Activated CD8-positive, alpha-beta memory T cell treated with anti-CD3 and anti-CD28 coated beads for 1 hour (primary cell): ENCODE measurements at places on chromosomes 12 and 14.

DNA sequence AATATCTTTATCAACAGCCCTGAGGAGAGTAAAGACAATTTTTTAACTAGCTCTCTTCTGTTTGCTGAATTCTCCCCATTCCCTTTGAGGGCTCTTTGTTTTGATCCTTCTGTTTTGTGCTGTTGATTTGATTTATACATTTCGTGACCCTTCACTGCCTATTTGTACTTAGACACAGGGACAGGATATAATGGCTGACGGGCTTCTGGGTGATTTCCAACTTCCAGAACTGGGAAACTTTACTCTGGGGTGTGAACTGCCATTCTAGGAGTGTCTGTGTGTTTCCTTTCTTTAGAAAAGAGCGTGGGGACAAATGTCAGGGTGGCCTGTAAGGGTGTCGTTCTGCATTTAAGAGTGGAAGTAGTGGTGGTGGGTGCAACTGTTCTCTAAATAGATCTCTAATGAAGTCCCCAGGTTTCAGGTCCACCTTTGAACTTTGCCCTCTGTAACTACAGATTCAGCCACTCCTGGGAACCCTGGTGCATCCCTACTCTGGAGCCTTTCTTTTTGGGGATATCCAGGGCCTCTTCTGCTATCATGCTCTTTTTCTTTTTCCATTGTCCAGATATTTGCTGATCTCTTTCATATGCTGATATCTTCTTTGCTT is 22.3 kb upstream of the SSPN start:
- DNase-seq, result no peak

GRCh38 chr14:71550367-71550766 is 381.9 kb upstream of the RGS6 start:
- DNase-seq, result no peak

DNA sequence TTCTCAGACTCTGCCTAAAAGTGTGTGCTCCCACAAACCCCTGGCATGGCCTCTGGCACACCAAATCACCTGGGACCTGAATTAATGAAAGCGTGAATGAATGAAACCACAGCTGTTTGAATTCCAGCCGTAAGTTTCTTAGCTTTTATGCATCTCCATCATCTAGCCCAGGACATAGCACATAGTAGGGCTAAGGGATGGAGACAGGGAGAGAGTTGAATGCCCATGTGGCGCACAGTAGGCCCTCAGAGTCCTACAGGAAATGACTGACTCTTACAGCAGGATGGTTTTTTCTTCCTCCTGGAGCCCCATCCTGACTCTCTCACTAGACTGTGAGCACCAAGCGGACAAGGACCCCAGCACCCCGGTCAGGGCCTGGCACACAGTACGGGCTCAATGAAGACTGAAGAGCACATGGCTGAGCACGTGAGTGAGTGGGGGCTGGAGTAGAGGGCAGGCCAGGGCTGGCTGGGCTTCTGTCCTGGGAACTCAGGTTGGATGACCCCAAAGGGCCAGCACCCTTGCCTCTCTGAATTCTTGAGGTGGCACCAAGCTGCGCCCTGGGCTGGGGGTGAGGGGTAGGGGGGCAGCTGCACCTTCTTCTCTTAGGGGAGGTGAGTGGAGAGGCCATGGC is 351.3 kb downstream of the MED13L start:
- no peak for DNase-seq

DNA sequence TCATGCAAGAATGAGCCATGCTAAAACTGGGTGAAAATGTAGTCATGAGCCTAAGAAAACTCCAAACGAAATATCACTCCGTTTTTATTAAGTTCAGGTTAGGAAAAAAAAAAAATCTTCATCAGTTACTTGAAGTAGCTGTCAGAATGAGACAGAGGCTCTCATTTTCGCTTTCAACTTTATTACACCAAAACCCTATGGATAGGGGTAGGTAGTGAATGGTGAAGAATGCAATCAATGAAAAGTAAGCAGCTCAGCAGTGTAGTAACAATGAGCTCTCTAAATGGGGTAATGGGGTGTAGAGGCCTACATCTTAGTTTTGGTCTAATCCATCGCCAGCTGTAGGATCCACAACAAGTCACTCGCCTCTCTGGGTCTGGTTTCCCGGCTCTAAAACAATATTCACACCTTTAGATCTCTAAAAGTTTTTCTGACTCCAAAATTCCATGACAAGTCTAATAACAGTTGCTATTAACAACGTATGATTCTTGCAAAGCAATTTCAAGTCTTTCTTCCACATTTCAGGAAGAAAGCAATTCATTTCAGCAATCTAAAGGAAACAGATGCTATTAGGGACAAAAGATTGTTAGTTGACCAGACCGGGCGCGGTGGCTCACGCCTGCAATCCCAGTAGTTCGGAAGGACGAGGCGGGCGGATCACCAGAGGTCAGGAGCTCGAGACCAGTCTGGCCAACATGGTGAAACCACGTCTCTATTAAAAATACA is 1.7 kb downstream of the BTBD7 start:
- DNase-seq, result no peak

GRCh38 chr14:78488938-78489337 is 318.8 kb downstream of the NRXN3 start:
- DNase-seq, result no peak

DNA sequence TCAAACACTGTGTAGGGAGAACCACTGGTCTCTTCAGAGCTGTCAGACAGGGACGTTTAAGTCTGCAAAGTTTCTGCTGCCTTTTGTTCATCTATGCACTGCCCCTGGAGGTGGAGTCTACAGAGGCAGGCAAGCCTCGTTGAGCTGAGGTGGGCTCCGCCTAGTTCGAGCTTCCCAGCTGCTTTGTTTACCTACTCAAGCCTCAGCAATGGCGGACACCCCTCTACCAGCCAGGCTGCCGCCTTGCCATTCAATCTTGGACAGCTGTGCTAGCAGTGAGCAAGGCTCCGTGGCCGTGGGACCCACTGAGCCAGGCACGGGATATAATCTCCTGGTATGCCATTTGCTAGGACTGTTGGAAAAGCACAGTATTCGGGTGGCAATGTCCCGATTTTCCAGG is 24.6 kb upstream of the YBX3 start:
- DNase-seq, result no peak

GRCh38 chr12:62886796-62887195 is 48.2 kb downstream of the PPM1H start:
- no peak for DNase-seq

- DNase-seq, result no peak
Observed at GRCh38 chr12:18723752-18724151, 14.1 kb downstream of the PLCZ1 start.

DNA sequence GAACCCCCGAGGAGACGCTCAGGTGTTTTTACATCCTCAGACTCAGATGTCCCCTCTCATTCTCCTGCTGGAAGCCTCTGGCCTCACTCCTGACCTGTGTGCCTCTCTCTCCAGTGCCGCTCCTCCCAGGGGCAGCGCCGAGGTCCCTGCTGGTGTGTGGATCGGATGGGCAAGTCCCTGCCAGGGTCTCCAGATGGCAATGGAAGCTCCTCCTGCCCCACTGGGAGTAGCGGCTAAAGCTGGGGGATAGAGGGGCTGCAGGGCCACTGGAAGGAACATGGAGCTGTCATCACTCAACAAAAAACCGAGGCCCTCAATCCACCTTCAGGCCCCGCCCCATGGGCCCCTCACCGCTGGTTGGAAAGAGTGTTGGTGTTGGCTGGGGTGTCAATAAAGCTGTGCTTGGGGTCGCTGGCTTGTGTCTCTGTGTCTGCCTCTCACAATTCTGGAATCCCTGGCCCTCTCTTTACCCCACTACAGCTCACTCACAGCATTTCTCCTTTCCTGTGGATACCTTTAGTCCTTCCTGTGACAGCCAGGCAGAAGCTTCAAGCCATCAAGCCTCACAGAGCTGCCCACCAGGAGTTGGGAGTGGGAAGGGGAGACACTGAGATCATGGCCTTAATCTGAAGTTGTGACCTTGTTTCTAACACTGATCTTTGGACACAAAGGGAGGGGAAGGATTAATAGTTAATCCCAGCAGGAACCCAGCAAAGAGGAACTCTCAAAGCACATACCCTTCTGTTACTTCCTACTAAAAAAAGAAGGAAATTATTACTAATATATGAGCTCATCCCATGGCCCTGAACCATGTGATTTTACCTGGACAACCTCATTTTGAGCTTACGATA is 1.1 kb upstream of the SOAT2 start:
- DNase-seq, result no peak

DNA sequence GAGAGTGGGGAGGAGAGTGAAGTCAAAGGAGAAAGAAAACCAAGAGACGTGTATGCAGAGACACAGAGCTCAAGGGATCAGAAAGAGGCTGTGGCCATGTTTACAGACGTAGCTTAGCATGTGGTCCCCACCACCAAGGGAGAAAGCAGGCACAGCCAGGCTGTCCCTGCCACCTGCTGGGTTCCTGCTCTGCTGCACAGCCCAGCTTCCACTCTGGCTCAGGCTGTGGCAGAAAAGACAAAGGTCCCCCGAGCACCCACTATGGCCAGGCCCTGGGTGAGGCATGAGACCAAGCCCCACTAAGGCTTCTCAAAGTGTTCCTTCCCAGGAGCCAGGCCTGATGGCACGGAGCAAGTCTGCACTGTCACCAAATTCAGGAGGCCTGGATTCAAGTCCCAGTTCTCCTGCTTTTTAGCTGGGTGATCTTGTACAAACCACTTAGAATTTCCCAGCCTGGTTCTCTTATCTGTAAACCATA is 25.9 kb upstream of the COL2A1 start:
- no peak for DNase-seq

DNA sequence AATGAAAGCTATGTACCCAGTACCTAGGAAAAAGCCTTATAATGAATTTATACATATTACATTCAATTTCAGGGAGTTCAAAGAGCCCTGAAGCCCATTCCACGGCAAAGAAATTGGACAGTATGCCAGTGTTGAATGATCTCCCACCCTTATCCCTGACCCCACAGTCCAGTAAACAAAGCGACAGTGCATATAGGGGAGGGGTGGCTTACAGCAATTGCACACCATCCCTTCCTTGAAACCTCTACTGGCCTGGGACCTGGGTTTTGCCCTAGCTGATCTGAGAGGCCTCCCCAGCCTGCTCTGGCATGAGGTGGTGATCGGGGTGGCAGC is 17.3 kb upstream of the RND1 start:
- no peak for DNase-seq

- DNase-seq, result no peak
Observed at GRCh38 chr12:115233891-115234543, 550.0 kb upstream of the TBX3 start.

DNA sequence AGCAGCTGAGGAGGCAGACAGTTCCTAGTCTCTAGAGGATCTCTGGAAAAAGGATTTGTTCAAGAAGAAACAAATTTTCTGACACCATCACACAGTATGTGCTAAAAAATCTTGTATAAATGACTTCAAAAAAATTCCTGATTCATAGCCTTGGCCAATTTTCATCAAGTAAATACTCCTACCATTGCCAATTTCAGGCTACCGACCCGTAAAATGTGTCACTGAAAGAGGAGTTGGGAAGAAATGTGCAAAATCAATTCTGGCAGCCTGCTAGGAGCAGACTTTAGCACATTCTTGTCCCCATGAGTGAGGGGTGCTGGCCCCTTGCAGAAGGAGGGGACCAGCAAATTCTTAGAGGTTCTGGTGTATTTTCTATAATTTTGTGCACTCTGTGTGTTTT is 109.4 kb downstream of the TMEM30B start:
- DNase-seq, result no peak

DNA sequence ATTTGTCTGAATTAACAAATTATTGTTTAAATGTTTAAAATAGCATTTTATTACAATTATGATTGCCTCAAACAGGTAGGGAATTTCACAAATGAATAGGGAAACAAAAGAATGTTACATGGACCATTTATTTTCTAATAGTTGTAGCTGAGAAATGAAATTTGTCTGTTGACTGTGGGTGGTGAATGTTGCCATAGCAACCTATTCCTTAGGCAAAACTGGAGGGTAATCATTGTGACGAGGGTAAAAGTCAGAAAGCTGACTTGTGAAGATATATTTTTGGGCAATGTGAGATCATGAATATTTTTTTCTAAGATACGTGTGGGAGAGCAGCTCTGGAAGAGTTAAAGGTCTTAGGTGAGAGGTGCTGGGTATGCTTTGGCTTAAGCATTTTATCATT is 24.2 kb upstream of the CLEC14A start:
- no peak for DNase-seq

GRCh38 chr12:104816845-104817503 is 141.1 kb downstream of the SLC41A2 start:
- no peak for DNase-seq

DNA sequence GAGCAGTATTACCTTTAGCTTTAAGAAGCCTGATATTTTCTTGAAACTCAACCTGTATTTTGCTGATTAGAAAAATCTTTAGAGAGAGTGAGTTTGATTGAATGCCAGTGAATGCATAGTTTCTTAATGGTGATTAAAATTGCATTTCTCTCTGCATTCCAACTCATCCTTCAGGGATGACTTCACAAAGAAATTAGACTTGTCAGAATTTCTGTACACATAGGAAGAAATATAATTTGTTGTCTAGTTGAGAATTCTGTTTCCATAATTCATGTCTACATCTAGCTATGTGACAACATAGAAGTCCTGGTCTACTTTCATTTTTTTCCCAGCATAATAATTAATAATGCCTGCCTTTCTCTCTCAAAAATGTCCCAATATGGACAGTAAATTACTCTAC is 136.6 kb downstream of the OTOGL start:
- DNase-seq, result no peak
